ENCODE measurements at places on chromosomes 6 and 20.
A peak's percentile ranks its signal among the peaks of the same experiment; 100 is the strongest.

DNA sequence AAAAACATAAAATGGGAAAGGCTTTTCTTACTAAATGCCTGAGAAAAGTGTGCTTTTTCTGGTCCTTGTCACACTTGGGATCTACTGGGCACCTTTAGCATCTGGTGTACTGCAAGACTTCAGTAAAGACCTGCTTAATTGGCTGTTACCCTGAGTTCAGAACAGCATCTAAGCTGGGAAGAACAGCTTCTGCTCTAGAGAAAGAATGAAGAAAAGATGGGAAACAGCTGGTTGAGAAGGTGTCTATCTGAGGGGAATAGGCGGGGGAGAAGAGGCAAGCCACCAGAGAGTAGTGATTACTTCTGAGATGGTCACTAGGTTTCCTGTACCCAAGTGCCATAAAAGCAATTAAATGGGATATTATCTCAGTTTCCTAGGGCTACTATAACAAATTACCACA lies 128.2 kb upstream of the SPACA1 start:
- no peak for DNase-seq

DNA sequence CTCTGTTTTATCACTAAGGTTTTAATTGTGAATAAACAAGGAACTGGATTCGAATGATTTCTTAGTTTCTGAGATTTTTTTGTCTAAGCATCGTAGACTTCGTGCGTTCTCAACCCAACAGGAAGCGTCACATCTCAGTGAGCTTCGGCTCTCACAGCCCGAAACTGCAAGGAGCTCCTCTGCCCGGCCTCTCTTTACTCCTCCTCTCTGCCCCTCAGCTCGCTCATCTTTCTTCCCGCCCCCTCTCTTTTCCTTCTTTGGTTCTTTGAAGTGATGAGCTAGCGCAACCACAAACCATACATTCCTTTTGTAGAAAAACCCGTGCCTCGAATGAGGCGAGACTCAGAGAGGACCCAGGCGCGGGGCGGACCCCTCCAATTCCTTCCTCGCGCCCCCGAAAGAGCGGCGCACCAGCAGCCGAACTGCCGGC lies 480 bp upstream of the NT5E start:
- peak; percentile 86 for DNase-seq

GRCh38 chr6:36539814-36540568 lies 7.3 kb downstream of the STK38 start:
- no peak for DNase-seq

- no peak for DNase-seq
These were observed 83.5 kb downstream of the FOXO3 start for GRCh38 chr6:108644252-108644651.

DNA sequence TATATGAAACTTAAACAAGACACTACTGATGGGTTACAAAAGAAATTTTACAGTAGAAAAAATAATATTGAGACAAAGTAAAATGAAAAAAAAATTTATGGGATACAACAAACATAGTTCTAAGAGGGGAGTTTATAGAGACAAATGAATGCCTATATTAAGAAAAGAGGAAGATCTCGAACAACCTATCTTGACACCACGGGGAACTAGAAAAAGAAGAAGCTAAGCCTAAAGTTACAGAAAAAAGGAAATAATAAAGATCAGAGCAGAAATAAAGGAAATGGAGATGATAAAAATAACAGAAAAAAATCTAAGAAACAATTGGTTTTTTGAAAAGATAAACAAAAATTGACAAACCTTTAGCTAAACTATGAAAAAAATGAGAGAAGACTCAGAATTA lies 9.1 kb upstream of the ECHDC1 start:
- DNase-seq: no peak

DNA sequence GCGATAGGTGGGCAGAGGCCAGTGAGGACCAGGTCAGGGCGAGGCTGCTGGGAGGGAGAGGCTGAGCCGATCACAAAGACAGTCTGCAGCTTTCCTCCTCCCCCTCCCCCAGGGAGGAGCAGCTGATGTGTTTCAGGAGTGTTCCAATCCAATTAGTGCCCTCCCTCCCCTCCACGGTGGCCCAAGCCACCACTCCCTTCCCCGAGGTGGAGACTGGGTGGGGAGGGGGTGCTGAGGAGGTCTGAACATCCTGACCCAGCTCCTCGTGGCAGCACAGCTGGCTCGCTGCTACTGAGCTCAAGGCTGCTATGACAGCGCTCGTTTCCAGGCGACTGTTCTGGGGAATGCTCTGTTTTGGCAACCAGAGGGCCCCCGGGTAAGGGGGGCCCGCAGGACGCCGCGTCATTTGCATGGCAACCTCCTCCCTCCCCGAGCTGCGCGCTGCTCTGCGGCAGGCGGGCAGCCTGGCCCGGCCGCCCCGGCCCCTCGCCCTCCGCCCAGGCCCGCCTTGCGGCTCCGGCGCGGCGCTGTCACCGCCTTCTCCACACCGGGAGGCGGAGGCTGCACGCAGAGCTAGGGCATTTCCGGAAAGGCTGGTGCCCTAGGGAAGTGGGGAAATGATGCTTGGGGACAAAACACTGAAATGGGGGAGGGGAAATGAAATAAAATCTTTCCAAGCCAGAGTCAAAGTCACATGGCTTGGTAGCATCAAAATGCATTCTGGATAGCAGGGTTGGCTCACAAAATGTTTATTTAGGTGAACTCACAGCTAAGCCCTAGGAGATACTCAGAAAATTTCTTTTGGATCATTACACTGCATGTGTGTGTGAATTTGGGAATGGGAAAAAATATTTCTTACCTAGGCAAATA lies 67.4 kb upstream of the PIM1 start:
- DNase-seq: peak; percentile 88

DNA sequence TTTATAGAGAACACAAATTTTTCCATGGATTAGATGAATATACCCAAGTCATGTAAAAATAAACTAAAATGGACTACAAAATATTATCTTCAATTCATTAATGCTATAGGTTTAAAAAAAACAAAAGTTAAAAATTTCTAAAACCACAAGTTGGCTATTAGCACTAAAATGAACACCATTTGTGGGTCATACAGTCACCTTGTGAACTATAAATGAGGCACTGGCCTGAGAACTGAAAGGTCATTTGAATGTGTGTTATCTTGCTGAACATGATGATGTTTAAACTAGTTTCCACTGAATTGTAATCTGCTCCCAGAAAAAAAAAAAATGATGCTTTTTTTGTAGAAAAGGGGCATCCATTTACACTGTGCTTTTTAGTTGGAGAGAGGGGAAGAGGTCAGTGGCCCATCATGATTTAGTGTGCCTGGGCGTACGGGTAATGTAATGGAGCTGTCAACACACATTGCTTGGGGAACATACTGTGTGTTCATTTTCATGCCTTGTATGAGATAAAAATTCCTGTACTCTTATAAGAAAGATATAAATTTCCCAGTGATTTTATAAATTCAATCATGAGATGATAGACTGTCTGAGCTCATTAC lies 96.6 kb upstream of the FKBP1C start:
- DNase-seq: no peak

GRCh38 chr6:3601570-3601969 lies 144.7 kb upstream of the SLC22A23 start:
- DNase-seq: no peak

DNA sequence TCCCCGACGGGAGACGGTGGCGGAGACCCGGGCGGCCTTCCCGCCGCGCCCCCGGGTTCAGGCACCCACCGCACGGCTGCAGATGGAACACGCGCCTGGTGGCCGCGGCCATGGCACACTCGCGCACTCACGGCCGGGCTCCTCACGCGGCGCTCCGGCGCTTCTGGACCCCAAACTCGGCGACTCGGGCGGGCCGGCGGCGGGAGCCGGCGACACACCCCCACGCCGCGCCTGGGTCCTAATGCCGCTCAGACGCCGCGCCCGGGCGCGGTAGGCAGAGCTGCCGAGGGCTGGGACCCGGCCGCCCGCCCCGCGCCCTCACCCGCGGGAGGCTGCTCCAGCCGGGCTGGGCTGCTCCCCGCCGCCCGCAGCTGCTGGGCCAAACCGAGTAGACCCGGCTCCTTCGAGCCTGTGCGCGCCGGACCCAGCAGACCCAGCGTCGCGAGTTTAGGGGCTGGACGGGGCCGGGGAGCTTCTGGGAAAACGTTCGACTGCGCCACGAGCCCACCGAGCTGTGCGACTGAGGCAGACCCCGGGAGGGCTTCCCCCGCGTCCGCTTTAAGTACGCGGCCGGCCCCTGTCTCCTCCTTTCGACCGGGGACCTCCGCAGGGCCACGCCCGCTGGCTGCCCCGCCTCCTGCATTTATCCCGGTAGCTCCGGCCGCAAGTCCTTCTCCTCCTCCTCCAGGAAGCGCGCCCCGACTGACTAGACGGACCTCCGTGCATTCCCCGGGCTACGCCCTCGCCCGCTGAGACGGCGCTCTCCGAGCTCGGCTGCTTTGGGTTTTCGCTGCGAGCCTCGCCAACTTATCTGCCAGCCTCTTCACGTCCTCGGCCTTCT lies at the start of gene SLC4A11:
Gene SLC4A11 (minus strand): TSS at position 165 of the 841 bp plus-strand sequence. CDS start 53 bp downstream, at position 112.
- no peak for DNase-seq

DNA sequence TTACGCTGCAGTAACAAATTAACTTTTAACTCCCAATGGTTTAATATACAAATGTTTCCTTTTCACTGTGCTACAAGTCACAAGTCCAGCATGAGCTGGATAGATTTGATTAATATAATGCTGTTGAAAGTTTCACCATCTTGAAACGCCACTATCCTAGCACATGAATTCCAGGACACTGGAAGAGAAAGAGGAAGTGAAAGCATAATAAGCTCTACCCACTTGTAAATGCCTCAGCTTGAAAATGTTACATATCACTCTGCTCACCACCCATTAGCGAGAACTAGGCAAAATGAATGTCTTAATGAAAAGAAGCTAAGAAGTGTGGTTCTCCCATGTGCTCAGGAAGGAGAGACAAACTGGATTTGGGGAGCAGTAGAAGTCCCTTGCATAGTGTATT lies 46.9 kb downstream of the PCSK2 start:
- no peak for DNase-seq

DNA sequence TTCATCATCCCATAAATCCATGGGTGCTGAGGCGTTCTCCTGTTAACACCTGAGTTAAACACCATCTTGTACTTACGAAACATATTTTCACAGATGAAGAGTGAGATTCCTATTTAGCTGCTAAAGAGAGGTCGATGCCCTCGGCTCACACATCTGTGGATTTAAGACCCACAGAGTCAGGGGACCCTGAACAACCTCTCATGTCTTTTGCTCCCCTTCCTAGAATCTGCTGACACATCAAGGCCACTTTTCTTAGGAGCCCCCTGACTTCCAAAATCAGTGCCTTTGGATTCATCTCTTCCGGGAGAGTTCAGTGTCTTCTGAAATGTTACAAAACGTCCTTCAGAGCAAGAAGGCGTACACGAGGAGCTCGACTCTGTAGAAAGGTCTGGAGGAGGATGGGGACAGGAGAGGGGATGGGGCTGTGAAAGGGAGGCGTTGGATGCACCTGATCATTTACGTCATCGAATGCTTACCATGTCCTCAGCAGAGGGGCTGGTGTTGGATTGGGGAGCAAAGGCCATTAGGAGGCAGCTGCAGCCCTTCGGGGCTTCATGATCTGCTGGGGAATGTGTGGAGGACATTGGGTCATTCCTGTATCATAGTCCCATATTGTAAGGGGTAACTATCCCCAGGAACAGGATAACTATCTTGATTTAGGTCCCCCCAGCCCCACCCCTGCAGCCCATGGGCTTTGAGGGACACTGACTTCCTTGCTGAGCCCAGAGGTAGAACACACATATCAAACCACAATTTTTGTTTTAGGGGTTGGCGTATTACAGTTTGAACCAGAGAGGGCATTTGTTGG lies 22.9 kb downstream of the BANF2 start:
- no peak for DNase-seq

- DNase-seq: peak; percentile 49
These were observed 69.3 kb downstream of the IBTK start for GRCh38 chr6:82178077-82178758.

DNA sequence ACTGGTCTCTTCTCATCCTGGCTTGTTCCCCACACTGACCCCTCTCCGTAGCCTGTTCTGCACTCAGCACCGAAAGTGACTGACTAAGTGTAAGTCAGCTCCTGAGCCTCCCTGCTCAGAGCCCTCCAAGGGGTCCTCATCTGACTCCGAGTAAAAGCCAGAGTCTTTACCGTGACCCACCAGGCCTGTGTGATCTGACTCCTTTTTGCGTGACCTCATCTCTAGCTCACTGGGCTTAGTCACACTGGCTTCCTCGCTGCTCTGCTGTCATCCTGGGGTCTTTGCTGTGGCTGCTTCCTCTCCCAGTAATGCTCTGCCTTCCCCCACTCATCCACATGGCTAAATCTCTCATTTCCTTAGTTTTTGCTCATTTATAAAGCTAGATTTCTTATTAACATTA lies 116.6 kb downstream of the PLCB4 start:
- no peak for DNase-seq

DNA sequence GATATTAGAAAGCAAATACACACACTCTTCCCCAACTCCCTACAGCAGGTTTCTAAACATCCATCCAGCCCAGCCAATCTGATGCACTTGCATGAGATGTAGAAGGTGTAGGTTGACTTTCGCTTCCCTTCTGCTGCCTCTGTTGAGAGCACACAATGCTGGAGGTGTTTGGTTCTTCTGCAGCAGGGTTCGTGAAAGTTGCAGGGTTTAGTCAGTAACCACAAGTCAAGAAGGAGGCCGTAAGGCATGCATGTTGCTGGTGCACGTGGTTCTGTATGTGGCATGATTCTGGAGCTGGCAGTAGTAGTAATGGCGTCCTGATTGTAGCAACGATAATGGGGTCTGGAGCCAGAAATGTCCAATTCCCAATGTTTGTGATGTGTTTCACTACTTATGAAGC lies 53.0 kb downstream of the DEK start:
- no peak for DNase-seq

DNA sequence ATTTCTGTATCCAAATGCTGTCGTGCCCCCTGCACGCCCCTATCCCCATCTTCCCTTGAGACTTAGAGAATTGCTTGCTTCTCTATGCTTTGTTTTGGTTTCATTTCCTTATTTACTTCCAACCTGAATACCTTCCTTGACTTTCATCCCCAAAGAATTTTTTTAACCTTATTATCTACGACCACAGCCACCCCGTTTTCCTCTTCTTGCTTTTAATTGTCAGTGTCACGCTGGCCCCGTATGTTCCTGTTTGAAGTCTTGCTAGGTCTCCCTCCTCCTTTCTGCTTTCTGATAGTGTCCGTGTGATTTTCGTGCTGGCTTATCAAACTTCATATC lies 40.1 kb downstream of the RNF217 start:
- no peak for DNase-seq

GRCh38 chr6:100246206-100246605 lies 218.5 kb downstream of the SIM1 start:
- DNase-seq: no peak

DNA sequence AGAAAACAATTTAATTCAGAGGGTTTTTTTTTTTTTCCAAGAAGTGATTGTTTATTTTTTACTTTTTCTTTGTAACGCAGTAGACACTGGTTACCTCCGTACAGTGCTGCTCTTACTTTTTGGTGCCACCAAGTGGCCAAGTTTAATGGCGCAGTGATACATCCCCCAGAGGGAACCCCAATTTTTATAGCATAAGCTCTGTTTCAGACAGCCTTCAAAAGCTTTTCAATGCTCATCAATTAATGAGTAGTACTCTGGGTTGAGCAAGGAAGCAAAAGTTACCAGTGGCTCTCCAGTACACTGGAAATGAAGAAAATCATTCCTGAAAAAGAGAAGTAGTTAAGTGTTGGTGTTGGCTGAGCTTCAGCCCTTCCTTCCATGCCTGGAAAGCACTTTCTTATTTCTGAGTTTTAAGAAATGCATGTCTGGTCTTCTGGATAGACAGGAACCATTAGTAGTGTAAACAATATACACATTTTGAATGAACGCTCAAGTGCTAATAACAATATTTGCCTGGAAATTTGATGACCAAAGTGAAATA lies 129.1 kb upstream of the SMLR1 start:
- peak; percentile 67 for DNase-seq

- DNase-seq: no peak
These were observed 1.2 kb downstream of the DXO start for GRCh38 chr6:31970604-31971271.
